ENCODE measurements at places on chromosomes 13 and 19.
A peak's percentile ranks its signal among the peaks of the same experiment; 100 is the strongest.

DNA sequence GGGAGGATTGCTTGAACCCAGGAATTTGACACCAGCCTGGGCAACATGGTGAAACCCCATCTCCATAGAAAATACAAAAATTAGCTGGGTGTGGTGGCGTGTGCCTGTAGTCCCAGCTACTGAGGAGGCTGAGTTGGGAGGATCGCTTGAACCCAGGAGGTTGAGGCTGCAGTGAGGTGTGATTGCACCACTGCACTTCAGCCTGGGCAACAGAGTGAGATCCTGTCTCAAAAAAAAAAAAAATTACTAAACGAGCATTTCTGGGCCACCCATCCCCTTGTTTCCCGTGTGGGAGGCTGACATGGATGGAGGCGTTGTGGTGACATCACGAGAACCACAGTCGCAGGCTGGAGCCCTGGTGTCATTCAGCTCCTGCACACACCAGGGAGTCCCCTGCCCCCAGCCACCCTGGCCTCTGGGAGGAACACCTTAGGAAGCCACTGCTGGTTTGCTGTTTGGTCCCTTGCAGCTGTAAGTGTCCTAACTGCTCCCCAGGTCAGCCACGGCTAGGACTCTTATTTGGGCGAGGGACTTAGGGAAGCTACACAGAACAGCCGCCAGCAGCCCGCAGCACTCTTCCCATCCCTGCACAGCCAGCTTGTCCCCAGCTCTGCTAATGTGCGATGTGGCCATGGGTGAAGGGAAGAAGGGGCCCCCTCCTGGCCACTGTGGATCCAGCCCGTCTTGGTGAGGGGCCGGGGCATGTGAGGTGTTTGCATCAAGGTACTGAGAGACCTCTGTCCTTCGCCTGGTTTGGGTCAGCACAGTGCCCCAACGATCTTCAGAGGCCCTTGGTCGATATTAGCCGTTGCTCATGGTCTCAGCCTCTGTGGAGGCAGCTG, 12.7 kb downstream of the NKPD1 start:
- no peak for DNase-seq

DNA sequence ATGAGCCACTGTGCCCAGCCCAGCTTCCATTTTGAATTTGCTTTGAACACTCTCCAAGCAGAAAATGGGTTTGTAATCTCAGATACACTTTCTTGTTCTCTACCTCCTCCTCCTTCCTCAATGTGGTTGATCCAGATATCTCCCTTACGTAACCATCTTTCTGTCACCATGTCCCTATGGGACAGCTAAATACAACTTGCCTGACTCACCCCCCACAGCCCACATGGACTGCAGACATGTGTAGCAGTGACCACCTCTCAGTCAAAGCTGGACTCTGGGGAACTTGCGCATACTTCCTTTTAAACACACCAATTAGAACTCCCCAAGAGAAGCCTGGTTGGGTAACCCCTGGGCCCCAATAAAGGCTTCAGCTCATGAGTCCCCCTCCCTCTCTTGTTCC, 10.8 kb upstream of the ZNF799 start:
- DNase-seq: no peak

DNA sequence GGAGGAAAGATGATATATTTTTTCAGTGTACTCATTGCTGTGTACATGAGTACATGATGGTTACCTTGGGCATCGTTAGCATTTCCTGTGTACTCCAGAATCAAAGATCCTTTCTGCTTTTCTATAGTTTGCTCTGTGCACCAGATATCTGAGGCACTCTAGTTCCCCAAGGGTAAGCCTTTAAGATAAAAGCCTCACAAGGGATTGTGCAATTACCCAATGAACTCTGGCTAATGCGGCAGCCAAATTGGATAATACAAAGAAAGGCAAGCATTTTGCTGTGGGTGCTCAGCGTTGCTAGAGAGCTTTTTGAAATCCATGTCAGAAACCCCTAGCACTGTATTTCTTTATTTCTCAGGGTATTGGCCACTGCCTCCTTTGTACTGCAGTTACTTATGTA, 2.9 kb downstream of the CYSLTR2 start:
- DNase-seq: no peak

DNA sequence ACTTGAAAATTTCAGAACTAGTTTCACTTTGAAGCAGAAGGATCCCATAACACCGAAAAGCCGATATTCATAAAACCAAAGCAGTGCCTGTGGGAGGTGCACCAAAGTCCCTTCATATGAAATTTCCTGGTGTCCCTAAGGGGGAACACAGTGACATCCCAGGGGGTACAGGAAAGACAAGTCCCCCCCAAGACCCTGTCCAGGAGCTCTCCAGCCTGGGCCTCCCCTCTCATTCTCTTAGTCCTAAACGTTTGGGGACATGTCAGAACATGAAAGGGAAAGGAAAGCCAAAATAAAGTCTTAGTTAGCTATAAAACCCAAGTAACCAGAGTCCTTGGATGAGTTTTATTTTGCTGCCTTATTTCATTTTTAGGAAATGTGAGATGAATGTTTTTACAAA, 56.6 kb downstream of the MRPL57 start:
- DNase-seq: no peak

DNA sequence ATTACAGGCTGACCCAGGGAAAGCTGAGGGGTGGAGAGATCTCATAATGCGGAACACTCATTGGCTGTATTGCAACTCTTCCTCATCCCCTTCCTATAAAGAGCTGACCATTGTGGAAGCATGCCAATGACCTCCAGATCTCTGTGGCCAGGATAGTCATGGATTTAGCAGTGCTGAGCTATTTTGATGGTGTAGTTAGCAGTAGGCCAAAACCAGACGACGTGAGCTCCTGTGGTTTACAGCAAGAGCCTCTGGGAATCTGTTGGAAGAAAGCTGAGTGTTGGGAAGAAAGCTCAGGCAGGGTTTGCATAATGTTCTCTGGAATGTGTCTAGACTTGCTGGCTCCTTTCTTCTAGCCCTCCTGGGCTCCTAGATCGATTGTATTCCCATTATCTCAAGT, 187.5 kb upstream of the GPC6 start:
- peak; percentile 54 for DNase-seq

GRCh38 chr19:18233224-18233825, 7.1 kb upstream of the PDE4C start:
- DNase-seq: no peak

DNA sequence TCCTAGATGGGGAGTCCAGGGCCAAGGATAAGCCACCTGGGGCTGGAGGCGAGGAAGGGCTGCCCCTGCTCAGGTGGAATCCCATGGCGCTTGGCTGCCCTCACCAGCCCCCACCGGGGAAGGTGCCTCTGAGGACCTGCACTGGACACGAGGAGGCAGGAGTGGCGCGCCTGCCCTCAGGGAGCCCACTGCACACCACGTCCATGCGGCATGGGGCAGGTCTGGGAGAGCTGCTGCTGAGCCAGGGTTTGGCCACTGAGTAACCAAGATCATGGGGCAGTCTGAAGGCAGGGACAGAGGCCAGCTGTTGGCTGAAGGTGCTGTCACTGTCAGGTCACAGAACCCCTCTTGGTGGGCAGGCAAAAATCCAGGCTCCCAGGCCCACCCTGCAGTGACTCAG, 25.9 kb downstream of the ELAVL1 start:
- no peak for DNase-seq

DNA sequence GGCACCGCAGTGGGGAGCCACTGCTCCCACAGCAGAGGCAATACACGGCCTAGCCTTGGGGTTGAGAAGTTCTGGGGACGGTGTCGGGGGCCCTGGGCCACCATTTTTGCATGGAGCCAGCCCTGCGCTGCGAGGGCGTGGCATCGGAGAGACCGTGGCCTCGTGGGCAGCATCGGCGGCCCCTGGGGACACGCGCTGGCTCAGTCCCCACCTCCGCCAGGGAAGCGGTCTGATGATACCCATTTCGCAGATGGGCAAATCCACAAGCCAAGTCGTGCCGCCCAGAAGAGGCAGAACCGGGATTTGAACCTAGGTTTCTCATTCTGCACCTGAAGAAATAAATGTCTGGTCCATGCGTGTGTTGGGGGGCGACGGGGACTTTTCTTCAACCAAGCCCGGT, 1.2 kb upstream of the UPK1A start:
- no peak for DNase-seq

- peak; percentile 10 for DNase-seq
Measured at GRCh38 chr13:38979891-38980749, 10.5 kb downstream of the STOML3 start.

DNA sequence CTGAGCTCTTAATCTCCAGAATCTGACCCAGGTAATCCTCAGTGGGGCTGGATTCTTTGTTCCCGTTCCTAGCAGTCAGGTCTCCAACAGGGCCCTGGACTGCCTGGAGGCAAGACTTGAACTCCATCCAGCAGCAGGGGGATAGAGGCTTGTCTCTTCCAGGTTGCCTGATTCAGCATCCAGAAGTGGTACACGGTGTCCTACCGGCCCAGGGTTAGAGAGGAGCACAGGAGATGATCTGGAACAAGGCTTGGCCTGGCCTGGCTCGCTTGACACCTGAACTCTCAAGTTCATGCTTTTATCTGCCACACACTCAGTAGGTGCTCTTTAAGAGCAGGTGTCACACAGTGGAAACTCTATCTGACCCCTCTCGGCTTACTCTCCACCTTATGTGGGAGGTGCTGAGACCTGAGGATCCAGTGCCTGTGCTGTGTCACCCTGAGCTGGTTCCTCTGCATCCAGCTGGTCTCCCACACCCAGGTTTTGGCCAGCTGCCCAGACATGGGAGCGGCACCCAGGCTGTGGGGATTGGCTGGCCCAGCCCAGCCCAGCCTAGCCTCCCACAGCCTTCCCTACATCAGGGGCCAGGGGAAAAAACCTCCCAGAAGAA, at the start of gene CYP4F3:
CYP4F3 (plus strand) TSS at position 604 of the 610 bp plus-strand sequence. CDS start 519 bp downstream, outside the sequence.
- no peak for DNase-seq

- peak; percentile 67 for DNase-seq
Measured at GRCh38 chr19:50705422-50706019, 14.1 kb downstream of the SHANK1 start.

GRCh38 chr19:23273022-23273589, 22.9 kb upstream of the ZNF724 start:
- DNase-seq: no peak

- no peak for DNase-seq
Measured at GRCh38 chr13:38804061-38804460, 117.2 kb downstream of the FREM2 start.

DNA sequence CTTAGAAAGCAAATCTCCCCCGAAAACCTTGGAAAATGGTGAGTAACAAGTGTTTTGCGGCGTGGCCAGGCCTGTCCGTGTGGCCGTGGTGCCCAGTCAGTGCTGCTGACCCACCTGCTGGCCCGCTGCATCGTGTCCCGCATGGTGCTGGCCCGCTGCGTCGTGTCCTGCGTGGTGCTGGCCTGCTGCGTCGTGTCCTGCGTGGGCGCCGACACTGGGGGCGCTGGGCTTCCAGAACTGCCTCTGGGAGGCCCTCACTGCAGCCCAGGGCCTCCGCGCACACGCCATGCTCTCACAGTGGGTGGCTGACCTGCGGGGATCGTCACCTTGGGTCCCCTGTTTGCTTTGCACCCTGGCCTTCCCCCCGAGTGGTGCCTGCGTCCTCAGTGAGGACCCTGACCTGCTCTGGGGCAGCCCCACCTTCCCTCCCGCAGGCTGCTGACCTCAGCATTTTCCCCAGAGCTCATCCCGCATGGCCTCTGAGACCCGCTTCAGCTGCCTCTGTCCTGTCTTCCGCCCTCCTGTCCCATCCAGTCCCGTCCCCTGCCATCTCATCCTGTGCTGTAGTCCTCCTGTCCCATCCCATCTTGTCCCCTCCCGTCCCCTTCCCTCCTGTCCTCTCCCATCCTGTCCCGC, 10.6 kb downstream of the PLEKHJ1 start:
- no peak for DNase-seq

DNA sequence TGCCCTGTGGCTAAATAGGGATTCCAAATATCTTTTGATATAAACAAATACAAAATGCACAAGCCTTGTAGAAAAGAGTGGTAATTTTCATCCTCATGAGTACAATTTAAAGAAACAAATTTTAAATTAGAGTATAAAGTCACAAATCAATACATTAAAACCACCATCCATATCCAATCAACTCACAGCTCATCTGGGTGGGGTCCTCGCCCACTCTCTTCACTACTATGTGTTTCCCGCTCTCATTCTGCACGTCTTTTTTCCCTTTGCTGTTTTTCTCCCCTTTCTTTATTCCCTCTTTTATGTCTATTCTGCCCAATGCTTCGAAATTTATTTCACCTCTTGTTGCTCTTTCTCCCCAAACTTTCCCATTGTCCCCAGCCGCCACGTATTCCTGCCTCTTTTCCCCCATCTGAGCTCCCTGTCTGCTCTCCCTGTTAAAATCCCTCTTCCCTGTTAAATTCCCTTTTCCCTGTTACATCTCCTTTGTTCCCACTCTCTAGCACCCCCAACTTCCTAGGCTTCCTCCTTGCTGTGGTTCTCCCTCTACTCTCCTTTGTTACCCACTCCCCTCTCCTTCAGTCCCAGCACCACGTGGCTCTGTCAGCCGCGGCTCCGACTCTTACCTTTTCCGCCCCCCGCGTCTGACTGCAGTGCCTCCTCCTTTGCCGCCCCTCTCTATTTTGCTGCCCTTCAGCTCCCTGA, 1.3 kb downstream of the ZNF616 start:
- no peak for DNase-seq

DNA sequence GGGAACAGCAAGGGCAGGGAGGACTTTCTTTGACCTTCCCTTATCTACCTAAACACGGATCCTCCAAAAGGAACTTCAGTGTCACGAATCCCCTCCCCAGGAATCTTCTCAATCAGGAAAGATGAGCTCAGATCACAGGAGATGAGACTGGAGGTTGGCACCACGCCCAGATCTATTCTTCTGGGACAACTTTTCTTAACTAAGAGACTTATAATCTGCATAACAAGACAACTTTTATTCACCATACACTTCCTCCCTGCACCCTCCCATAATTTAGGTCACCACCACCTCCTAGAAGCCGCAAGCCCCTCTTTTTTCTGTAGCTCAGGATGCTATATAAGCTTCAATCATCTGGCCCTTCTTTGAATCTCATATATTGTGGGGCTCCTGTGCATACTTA, 19.2 kb upstream of the AKT2 start:
- DNase-seq: no peak

DNA sequence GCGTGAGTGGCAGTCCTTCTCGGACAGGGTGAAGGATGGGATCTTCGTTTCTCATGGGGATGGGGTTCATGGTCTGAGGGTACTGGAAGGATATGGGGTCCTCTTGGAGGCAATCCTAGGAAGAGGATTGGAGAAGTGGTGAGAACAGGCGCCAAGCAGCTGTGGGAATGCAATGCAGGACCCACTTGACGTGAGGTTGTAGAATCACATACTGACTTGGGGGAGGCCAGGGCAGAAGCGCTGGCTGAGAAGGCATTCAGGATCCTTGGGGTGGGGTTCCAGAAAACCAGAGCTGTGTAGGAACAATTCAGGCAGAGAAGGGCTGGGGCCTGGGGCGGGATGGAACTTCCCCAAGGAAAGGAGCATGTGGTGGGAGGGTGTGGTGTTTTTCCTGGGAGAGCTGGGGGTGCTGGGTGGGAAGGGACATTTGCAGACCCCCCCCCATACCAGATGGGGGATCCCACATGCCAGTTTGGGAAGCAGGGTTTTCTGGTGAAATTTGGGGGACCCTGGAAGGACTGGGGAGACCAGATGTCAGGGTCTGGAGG, 852 bp downstream of the KLK1 start:
- DNase-seq: no peak

All from AG10803 (cell line).